SW480 (cell line): ENCODE measurements at places on chromosomes 16 and 17.
A peak's percentile ranks its signal among the peaks of the same experiment; 100 is the strongest.

DNA sequence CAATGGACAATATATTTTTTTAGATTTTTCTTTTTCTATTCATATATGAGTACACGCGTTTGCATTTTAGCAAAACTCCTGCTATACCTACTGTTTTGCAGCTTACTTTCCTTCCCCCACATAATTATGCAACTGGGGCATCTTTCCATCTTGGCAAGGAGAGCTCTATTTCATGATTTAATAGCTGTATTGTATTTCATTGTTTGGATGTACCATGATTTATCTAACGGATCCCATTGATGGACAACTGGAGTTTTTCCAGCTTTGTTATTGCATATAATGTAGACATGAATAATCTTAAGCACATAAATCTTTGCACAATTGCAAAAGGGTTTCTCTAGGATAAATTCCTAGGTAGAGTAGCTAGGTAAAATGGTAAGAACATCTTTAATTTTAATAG lies 133.9 kb downstream of the PITPNC1 start:
- no peak for DNase-seq

DNA sequence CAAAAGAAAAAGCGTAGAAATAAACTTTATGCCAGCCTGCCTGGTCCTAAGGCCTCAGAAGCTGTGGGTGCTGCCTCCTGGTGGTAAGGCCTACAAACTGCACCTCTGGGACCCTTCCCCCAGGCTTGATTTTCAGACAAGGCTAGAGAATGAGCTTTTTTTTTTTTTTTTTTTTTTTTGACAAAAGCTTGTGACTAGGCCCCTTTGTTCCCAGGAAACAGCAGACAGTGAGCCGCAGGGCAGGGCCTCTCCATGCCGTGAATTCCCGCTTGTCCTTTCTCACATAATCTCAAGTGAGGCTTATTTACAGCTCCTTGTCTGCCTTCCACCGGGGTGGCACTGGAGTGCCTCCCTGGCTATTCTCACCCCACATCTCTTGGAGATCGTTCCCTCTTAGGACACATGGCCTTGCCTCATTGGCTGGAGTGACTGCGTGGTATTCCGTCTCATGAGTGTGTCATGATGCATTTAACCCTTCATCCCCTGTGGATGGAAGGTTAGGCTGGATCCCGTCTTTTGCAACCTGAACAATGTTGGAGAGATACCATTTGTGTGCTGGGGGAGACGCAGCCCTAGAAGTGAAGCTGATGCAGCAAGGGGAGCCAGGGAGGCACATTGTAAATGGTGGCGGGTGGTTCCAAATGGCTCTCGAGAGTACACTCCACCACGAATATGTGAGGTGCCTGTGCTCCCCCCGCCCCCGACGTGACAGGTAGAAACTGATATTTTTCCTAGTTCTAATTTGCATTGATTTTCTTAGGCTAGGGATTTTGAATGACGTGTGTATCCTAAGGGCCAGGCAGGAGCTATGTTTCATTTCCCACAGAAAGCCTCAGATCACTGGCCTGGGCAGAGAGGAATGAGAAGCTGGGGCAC lies 49.6 kb downstream of the USP22 start:
- peak; percentile 30 for DNase-seq

- DNase-seq, result no peak
These were observed 59.4 kb downstream of the TMEM114 start for GRCh38 chr16:8530752-8531384.

- DNase-seq, result no peak
These were observed 115.0 kb downstream of the BANP start for GRCh38 chr16:88066234-88066633.

- no peak for DNase-seq
These were observed 23.3 kb downstream of the ELAC2 start for GRCh38 chr17:12994341-12995074.

- DNase-seq, result peak; percentile 61
These were observed 532 bp downstream of the CNTNAP1 start for GRCh38 chr17:42682722-42683403.

- DNase-seq, result no peak
These were observed 105.2 kb downstream of the ABCA8 start for GRCh38 chr17:68849673-68850610.

GRCh38 chr17:21196126-21196525 lies 17.8 kb downstream of the TMEM11 start:
- no peak for DNase-seq

- DNase-seq, result no peak
These were observed 330.3 kb downstream of the BCAS3 start for GRCh38 chr17:61007980-61008379.

GRCh38 chr16:77723108-77723514 lies 797 bp downstream of the NUDT7 start:
- DNase-seq, result peak; percentile 25

DNA sequence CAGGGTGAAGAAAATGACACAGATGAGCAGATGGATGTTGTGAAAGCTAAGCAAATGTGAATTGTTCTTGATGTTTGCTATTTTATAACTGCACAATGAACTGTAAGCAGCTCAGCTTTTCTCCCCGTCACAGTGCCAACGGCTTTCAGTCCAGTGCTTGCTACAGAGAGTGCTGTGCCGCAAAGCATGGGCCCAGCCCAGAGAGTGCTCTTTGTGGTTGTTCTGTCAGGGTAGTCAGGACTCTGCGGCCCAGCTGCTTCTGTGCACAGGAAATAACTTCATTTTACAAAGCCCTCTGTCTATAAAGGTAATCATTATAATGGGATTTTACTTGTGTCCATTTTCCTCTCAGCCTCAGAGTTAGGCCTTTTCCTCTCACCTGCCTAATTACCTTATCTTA lies 39.1 kb downstream of the CDRT15 start:
- no peak for DNase-seq

GRCh38 chr17:9109933-9110332 lies 88.6 kb downstream of the NTN1 start:
- DNase-seq, result no peak

DNA sequence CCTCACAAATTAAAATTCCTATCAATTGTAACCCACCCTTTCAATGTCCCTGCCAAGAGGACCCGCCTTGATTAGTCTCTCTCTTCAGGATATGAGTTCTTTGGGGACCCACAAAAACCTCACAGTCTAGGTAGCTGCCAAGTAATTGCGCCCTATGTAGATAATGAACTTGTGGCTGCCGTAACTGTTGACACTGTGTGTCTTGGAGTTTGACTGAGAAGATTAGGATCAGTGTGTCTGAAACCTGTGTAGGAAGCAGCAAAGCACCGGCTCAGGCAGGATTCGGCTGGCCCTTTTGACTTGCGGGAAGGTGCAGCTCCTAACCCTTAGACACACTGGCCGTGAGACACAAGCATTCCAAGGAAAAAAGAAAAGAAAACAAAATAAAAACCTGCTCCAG lies 17.8 kb upstream of the SLC6A4 start:
- DNase-seq, result no peak

- DNase-seq, result no peak
These were observed 14.6 kb downstream of the COG4 start for GRCh38 chr16:70508752-70509151.

GRCh38 chr17:78696016-78696982 lies 85.8 kb downstream of the CYTH1 start:
- no peak for DNase-seq
